ENCODE measurements at places on chromosomes 3 and 15.

- DNase-seq, result no peak
Observed at GRCh38 chr3:10121064-10121463, 5.6 kb downstream of the BRK1 start.

DNA sequence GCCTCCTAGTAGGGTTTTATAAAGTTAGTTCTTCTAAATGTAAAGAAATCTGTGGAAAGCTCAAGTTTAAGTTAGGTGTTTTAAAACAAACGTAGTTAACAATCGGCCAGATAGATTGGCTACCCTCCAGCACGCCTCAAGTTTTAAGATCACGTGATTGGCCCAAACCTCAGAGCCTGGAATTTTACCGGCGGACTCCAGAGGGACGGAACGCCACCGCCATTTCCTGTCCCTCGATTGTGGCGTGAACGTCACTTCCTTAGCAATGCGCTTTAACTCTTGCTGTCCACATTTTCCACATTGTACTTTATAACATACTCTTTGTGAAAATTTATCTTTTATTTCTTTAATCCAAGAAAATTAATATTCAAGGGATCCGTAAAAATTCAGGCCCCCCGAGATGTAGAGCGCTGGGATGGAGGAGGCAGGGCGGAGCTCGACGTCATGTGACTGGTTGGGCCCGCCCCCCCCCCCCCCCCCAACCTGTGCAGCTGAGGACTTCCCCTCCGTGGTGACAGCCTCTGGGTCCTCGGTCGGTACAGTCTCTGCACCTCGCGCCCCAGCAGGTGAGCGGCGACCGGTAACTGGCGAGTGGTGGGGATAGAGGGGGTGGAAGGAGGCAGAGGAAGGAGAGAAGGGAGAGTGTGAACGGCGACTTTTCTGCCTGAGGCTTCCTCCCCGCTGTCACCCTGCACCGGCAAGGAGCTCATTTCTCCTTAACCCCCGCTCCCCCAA is at the start of gene ATP6V1A:
TSS of gene ATP6V1A (plus strand) at position 488 of the 735 bp plus-strand sequence. CDS start 31,719 bp downstream, outside the sequence.
- peak; percentile 88 for DNase-seq

DNA sequence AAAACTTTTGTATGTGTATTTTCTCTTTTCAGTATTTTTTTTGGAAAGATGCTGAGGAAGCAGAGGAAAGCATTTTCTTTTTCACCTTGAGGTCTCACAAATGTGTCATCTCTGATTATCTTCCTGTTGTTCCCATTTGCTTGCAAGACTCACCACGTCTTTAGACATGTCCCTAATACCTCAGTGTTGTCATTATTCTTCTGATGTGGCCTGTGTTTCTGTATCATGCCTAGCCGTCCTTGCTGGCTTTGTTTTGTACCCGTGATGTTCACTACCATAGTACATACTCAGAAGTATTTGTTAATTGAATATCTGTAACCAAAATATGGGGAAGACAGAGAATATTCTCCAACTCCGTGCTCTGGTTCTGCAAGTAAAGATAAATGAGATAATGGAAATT is 5.0 kb upstream of the P2RY14 start:
- no peak for DNase-seq

- DNase-seq, result no peak
Observed at GRCh38 chr3:197151580-197151979, 122.0 kb upstream of the MELTF start.

GRCh38 chr3:138023754-138024153 is 13.8 kb downstream of the CLDN18 start:
- no peak for DNase-seq

DNA sequence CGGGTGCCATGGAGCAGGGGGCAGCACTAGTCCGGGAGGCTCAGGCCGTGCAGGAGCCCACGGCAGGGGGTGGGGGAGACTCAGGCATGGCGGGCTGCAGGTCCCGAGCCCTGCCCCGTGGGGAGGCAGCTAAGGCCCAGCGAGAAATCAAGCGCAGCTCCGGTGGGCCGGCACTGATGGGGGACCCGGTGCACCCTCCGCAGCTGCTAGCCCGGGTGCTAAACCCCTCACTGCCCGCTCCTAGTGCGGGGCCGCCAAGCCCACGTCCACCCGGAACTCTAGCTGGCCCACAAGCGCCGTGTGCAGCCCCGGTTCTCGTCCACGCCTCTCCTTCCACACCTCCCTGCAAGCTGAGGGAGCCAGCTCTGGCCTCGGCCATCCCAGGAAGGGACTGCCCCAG is 49.6 kb upstream of the SOX14 start:
- no peak for DNase-seq

DNA sequence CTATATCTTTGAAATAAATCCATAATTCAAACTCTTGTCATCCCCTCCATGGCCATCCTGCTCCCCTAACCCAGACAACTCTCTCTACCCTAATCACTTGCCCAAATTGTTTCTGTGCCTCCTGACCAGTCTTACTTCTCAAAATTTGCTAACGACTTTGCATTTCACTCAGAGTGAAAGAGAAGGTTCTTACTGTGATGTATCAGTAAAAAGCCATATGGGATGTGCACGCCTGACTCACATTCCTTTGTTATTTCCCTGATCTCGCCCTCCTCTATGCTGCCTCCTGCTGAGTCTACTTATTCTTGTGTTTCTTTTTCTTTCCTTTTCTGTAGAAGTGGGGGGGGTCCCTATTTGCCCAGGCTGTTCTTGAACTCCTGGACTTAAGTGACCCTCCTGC is 487.2 kb upstream of the FRG2C start:
- no peak for DNase-seq

- no peak for DNase-seq
Observed at GRCh38 chr15:53013329-53013728, 223.2 kb upstream of the ONECUT1 start.

DNA sequence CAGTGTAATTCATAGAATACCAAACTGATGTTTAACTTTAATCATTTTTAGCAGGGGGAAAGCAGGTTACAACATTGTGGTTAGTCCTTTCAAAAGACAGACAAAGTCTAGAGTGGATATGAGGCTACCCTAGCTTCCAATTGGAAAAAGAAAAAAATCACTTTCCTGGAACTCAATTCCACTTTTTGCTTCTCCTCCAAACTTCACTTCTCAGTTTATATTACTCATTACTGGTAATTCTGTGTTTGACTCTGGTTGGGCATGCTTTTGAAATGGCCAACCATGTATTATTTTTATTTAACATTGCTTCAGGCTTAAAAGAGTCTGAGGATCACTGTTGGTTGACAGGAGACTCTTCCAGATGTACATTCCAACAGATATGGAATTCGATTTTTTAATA is 84.8 kb downstream of the RAP2B start:
- DNase-seq, result no peak

GRCh38 chr3:196650740-196651311 is 11.3 kb downstream of the NRROS start:
- DNase-seq, result no peak

GRCh38 chr3:25592510-25592968 is 72.2 kb downstream of the TOP2B start:
- DNase-seq, result no peak

DNA sequence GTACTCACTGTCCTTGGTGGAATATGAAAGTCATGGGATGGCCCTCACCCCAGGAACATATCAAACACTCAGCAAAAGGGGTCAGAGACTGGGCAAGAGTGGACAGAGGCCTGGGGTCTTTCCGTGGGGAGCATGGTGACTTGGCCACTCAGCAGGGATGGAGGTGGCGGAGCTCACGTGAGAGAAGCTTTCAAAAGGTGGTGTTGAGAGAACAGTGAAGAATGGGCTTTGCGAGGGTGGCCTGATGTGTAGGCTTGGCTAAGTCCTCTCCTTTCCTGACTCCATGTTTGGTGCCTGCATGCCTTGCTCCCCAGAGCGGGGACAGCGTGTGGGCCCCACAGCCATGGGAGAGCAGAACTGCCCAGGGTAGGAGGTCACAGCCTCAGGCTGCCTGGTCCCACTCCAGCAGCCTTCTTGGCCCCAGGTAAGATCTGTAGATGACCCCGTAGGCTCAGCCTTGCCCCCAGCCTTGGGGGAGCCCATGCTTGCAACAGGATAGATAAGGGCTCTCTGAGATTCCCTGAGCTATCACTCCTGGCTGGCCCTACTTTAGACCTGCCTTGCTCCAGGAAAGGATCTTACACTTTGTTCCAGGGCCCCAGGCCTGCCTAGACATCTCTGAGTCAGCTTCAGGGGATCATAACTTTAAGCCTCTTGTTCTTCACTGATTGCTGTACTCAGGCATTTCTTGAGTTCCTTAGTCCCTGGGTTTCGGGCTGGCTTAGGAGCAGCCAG is 17.0 kb downstream of the RPLP1 start:
- DNase-seq, result no peak

GRCh38 chr3:17404548-17404947 is 337.9 kb downstream of the TBC1D5 start:
- DNase-seq, result no peak

DNA sequence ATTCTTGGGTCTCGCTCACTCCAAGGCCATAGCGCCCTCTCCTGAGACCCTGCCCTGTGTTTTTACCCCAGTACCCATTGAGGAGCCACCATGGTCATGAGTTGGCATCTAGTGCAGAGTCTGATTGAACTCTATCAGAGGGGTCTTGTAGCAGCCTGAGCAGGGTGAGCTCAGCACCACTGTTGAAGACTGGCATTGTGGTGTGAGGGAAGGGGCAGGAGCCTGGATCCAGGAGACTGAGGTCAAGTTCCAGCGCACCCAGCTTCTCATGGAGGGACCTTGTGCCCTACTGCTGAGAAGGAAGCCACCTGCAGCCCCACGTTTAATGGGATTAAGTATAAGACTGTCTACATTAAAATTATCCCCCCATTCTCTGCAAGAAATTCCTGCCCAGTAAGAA is 65.8 kb upstream of the LARS2 start:
- DNase-seq, result no peak

DNA sequence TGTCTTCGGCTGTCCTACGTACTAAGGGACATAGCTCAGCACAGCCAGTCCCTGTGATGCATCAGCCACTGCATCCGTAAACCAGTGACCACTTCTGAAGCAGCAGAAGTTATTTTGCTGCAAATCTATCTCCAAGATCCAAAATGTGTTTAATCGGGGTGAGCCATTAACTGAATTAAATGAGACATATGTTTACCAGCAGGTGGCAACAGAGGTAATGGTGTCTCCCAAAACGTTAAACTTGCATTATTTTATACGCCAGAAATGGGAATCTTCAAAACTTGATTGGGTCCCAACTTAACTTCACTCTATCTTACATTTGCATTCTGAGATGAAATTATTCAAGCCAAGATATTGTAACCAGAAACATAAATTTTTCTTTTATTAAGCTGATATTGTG is 75.3 kb upstream of the BOC start:
- no peak for DNase-seq

DNA sequence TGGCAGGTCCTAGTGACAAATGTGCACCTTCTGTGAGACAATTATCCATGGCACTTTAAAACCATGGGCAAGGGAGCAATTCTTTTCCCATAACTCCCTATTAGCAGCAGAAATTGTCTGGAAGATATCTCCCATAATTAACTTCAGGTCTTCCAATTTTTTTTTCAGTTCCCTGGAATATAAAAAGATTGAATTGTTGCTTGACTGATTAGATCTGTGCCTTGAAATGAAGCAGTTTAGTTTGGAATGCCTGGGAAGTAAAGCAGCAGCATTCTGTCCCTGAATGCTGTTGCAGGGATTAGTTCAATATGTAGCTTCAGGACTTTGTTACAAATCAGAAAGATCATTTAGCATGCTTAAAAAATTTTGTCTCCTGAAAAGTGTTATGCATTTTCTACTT is 137.0 kb upstream of the GOLGA6L4 start:
- no peak for DNase-seq

GRCh38 chr15:71746719-71747118 is 63.6 kb upstream of the NR2E3 start:
- DNase-seq, result no peak

- no peak for DNase-seq
Observed at GRCh38 chr15:74208496-74208895, 5.9 kb upstream of the STRA6 start.

- no peak for DNase-seq
Observed at GRCh38 chr3:191783024-191783423, 322.1 kb downstream of the PYDC2 start.

DNA sequence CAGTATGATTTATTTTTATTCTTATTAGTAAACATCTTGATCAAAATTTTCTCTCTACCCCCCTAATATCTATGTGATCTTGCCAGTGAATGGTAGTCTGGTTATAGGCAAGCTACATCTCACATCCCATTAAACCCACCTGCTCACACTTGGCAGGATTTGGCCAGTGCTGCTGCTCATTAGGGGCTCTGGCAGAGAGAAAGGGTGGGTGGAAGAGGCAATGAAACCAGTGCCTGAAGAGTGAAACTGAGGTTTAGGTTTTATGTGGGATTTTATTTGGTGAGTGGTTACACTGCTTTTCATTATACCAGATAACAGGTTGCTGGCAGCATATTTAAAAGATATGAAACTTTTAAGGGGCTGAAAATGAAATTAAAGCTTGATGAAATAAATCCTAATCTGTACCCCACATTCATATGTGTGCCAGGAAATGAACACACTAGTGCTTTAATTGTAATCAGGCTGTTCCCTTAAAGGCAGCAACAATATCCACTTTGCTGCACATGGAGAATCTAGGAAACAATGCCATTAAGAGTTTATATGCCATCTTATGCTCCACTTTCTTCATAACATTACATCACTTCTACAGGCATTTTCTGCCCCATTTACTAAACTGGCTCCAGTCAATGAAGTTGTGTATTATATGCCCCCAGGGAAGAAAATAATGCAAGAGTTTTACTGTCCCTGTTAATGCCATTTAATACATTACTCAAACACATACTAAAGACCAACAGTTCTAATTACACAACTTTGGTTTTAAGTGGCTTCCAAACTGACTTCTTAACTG is 688.7 kb downstream of the MECOM start:
- DNase-seq, result no peak

GRCh38 chr3:16475766-16476165 is 37.7 kb downstream of the RFTN1 start:
- no peak for DNase-seq

DNA sequence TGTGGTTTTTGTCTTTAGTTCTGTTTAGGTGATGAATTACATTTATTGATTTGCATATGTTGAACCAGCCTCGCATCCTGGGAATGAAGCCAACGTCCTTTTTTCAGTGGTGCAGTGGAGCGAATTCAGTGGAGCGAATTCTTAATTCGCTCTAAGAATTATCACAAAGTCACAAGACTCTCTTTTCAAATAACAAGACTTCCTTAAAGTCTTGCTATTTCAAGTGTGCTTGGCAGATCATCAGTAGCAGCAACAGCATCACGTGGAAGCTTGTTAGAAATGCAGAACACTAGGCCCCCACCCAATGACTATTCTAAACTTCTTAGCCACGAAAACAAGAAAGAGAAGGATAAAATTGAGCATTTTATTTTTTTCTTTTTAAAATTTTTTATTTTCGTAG is 58.1 kb upstream of the CD200R1L start:
- no peak for DNase-seq

DNA sequence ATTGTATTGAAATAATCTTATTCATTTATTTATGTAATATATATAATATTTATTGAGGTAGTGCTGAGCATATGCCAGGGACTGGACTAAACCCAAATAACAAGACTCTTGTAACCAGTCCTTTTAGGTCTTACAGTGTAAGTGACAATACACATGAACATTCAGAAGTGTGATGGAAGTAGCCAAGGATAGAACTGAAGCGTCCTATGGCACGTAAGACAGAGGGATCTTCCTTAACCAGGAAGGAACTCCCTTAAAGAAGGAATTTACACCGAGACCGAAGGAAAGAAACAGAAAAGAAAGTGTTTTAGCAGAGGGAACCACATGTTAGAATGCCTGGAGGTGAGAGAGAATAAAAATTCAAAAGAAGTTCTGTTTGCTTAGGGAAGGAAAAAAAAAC is 23.6 kb upstream of the CLDN1 start:
- DNase-seq, result no peak
